ENCODE measurements at places on chromosomes 7 and 10.

- H3K4me1 ChIP-seq: no peaks in the 10 kb centered on the region
- no peak overlapping the region for H3K4me3 ChIP-seq
- peaks cover 1% of the 10 kb centered on the region for H3K27me3 ChIP-seq
- DNase-seq: no peak
Observed at GRCh38 chr7:118369987-118370386, 145.5 kb downstream of the ANKRD7 start.

DNA sequence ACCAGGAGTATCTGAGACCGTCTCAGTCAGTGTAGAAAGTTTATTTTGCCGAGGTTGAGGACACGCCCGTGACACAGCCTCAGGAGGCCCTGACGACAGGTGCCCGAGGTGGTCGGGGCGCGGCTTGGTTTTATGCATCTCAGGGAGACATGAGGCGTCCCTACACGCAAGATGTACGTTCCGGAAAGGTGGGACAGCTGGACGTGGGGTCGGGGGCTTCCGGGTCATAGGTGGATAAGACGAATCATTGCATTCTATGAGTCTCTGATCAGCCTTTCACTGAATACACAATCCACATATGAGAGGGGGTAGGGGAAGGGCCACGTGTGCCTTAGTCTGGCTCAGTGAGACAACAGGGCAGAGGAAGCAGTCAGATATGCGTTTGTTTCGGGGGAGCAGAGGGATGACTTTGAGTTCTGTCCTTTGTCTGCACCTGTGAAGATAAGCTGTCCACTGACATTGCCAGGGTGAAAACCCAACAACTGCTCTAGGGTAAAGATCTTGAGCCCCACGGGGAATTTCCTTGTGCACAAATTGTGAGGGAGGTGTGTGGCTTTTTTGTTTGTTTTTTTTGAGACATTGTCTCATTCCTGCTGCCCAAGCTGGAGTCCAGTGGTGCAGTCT is 66.2 kb downstream of the DNAJB6 start:
- no peak for DNase-seq
- no peaks in the 10 kb centered on the region for H3K27me3 ChIP-seq
- peaks cover 56% of the 10 kb centered on the region for H3K36me3 ChIP-seq
- peaks cover 4% of the 10 kb centered on the region for H3K4me1 ChIP-seq
- H3K27ac ChIP-seq: no peak overlapping the region
- no peak overlapping the region for H3K4me3 ChIP-seq

- H3K36me3 ChIP-seq: peaks cover 49% of the 10 kb centered on the region
- H3K27me3 ChIP-seq: no peaks in the 10 kb centered on the region
- peaks cover 78% of the 10 kb centered on the region for H3K4me1 ChIP-seq
- H3K4me3 ChIP-seq: no peak overlapping the region
Observed at GRCh38 chr7:45033261-45033930, 33.4 kb downstream of the CCM2 start.

DNA sequence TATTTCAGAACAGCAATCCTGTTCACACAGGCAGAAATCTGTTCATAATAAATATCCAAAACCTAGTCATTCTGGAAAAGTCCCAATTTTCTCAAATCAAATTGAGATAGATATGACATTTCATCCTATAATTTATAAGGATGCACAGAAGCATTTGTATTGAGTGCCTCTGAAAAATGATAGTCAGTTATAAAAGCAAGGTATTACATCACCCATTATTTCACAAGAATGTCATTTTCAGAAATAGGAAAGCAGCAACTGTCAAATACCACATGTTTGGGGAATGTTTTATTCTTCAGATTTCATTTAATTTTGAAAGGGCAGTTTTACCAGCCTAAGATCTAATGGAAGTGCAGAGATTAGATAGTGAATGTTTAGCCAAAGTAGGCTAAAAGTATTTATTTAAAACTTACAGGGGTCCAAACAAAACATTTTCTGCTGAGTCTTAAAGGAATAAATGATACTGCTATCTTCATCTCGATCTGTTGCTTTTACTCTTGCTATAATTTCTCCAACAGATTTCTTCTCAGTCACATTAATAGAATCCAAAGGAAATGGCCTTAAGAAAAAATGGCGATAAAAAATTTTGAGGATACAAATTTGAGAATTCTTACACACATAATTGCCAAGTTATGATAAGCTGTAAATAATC is 185.8 kb downstream of the HGF start:
- no peaks in the 10 kb centered on the region for H3K27me3 ChIP-seq
- H3K4me1 ChIP-seq: no peaks in the 10 kb centered on the region
- DNase-seq: no peak
- no peak overlapping the region for H3K4me3 ChIP-seq
- H3K27ac ChIP-seq: no peak overlapping the region
- H3K36me3 ChIP-seq: no peaks in the 10 kb centered on the region

- H3K27ac ChIP-seq: no peak overlapping the region
- no peaks in the 10 kb centered on the region for H3K36me3 ChIP-seq
- H3K4me1 ChIP-seq: no peaks in the 10 kb centered on the region
Observed at GRCh38 chr7:140260352-140261104, 83.7 kb upstream of the KDM7A start.

GRCh38 chr10:114876602-114877300 is 55.2 kb downstream of the FHIP2A start:
- no peak overlapping the region for H3K27ac ChIP-seq
- no peak for DNase-seq
- H3K4me1 ChIP-seq: peaks cover 13% of the 10 kb centered on the region
- H3K27me3 ChIP-seq: peaks cover 37% of the 10 kb centered on the region
- no peaks in the 10 kb centered on the region for H3K36me3 ChIP-seq

- H3K27me3 ChIP-seq: no peaks in the 10 kb centered on the region
- H3K4me3 ChIP-seq: no peak overlapping the region
- peaks cover 9% of the 10 kb centered on the region for H3K4me1 ChIP-seq
- DNase-seq: no peak
Observed at GRCh38 chr10:95935429-95935828, 27.7 kb downstream of the CC2D2B start.

DNA sequence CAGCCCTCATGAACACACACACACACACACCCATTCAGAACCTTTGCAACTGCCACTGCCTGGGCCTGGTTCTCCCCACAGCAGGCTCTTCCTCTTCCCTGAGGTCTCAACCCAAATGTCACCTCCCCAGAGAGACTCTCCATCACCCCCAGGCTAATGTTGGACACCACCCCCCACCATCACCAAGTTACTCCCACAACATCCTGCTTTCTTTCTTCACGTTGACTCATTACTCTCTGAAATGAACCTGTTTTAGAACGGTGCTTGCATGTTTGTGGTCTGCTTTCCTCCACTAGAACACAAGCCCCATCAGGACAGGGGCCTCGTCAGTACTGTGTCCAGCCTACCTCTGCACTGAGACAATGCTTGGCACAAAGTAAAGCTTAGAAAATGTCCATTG is 16.0 kb downstream of the AFAP1L2 start:
- no peak overlapping the region for H3K4me3 ChIP-seq
- no peak for DNase-seq
- H3K27ac ChIP-seq: no peak overlapping the region
- no peaks in the 10 kb centered on the region for H3K4me1 ChIP-seq
- peaks cover 12% of the 10 kb centered on the region for H3K27me3 ChIP-seq

DNA sequence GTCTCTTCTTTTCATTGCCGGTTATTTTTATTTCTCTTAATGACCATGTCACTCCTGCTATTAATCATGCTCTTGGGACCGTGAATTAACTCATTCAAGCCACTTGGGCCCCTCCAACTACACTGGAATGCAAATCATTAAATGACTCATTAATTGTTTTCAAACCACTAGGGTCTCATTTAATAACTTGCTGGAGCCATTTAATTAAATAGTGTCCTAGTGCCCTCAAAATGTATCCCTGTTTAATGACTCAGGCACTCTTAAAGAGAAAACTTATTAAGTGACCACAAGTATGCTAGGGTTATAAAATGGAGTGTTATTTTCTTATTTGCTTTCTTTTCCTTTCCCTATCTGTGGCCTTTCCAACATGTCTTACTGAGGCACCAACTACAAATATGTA is 73.0 kb downstream of the PLXDC2 start:
- H3K4me3 ChIP-seq: no peak overlapping the region
- no peaks in the 10 kb centered on the region for H3K36me3 ChIP-seq
- H3K27me3 ChIP-seq: no peaks in the 10 kb centered on the region
- no peaks in the 10 kb centered on the region for H3K4me1 ChIP-seq

DNA sequence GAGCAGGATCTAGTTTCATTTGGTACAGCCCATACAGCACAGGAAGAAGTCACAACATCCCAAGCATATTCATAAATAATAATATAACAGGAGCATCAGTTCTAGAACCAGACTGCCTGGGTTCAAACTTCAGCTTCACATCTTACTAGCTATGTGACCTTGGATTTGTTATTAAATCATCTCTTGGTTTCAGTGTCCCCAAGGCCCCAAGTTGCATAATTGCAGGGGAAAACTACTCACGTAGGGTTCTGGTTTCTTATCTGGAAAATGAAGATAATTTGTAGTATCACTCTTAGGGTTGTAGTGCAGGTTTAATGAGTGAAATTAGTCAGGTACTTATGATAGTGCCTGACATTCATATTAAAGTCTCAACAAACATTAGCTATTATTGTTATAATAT is 5.5 kb upstream of the IQUB start:
- no peak overlapping the region for H3K27ac ChIP-seq
- no peak for DNase-seq
- peaks cover 21% of the 10 kb centered on the region for H3K36me3 ChIP-seq
- H3K4me1 ChIP-seq: peaks cover 4% of the 10 kb centered on the region

DNA sequence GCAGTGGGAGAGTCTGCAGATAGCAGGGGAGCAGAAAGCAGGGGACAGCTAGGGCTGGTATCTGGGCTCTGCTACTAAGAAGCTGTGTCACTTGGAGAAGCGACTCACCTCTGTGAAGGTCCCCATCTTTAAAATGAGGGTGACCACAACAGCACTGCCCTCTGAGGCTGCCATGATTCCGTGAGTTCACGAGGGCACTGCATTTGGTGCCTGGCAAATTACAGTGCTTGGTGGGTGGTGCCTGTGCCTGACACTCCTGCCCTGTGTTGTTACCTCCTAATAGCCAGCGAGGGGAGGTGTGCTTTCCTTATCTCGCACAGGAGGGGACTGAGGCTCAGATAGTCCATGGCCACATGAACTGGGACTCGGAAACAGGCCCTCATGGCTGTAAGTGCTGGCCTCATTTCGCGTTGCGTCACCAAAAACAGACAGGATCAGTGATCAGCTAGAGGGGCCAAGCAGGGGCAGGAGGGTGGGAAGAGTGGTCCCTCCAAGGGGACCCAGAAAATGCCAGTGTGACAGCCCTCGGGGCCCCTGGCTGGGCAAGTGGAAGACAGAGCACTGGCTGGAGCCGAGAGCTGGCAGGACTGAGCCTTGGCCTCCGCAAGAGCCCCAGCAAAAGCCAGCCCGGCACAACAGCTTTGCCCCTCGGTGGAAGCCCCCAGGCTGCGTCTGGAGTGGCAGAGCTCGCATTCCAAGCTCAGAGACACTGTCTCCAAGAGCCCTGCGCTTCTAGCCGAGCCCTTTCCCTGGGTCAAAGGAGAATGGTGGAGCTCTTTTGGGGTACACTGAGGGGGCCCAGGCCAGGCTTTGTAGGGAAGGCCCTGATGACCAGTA is 17.3 kb upstream of the BNIP3 start:
- H3K27me3 ChIP-seq: peaks cover 8% of the 10 kb centered on the region
- no peak overlapping the region for H3K4me3 ChIP-seq
- no peaks in the 10 kb centered on the region for H3K36me3 ChIP-seq
- no peak for DNase-seq
